ENCODE measurements at places on chromosomes 12 and 14. TPM values are rescaled to one million over a fixed set of nuclear protein-coding genes. Genes with fewer than 3 reads are reported as not detected.

CLEC1B gene
- not detected for total RNA-seq

IFNG-AS1 gene
- not detected for total RNA-seq

MYBPC1 gene
- not detected for total RNA-seq

DACT1 gene
- 9.8 TPM for total RNA-seq

SIRT4 gene
- total RNA-seq: not detected

REP15 gene
- not detected for total RNA-seq

DNA sequence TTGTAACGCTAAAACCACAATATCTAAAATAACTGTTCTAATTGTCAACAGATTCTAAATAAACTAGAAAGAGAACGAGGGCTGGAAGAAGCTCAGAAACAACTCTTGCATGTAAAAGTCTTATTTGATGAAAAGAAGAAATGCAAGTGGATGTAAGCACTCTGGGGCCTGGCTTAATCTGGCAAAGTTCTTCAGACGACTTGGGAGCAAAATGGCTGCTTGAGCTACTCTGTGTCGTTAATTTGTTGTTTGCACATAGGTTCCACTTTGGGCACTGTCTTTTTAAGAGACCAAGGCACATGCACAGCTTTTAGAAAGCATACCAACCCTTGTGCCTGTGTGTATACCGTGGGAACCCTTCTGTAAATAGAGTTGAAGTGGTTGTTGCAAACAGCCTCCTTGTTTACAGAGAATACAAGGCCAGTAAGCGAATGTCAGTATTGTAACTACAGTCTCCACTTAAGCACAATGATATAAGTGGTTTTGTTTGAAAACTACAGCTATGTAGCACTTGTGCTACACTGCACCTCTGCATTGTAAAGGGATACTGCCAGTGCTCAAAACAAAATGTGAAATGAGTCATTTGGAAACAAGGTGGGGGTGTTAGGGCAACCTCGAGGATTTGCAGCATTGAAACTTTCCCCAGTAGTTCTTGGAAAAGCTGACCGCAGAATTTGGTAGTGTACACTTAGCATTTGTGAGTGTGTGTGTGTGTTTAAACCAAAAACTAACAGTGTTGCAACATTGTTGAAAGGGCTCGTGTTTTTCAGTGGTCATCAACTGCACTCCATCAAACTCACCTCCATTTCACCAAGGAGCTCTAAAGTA lies 154.3 kb downstream of the CEP83 start:
- no peak for DNase-seq
- H3K4me1 ChIP-seq: peaks cover 6% of the 10 kb centered on the region
- H3K27me3 ChIP-seq: no peaks in the 10 kb centered on the region
- no peak overlapping the region for H3K4me3 ChIP-seq

DNA sequence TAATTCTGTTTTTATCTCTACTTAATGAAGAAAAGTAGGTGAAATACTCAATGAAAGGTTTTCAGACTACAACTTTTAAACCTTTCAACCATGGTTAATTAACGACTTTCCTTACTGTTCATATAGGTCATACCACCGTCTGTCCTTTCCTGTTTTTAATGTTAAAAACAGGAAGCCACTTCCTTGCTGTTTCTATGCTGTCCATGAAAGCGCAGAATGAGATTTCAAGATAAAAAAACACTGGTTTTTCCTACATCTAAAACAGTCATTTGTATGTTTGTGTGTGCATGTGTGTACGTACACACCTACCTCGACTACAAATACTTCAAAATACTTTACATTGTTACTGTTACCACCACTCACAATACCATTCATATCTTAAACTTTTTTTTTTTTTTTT lies 27.3 kb downstream of the SPTLC2 start:
- no peaks in the 10 kb centered on the region for H3K27me3 ChIP-seq
- no peak overlapping the region for H3K4me3 ChIP-seq
- no peak for DNase-seq
- no peak overlapping the region for H3K27ac ChIP-seq

DNA sequence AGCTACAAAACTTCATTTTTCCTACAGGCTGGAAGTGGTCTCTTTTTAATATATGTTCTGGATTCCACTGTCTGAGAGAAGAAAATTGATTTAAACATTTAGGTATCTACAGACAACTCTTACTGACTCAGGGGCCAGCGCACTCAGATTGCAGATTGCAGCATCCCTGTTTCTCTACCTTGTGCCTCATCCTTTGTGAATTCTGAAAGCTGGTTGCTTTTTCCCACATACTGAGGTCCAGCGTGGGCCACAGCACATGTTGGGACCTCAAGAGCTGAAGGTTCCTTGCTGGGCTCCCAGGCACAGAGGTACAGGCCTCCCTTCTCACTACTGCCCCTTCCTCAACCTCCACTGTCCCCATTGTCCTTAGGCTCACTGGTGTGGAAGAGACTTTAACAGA lies 101.7 kb upstream of the CCDC175 start:
- H3K36me3 ChIP-seq: no peaks in the 10 kb centered on the region
- H3K4me3 ChIP-seq: no peak overlapping the region
- H3K4me1 ChIP-seq: no peaks in the 10 kb centered on the region
- no peaks in the 10 kb centered on the region for H3K27me3 ChIP-seq
- no peak for DNase-seq

- H3K36me3 ChIP-seq: no peaks in the 10 kb centered on the region
- no peak overlapping the region for H3K4me3 ChIP-seq
- H3K27ac ChIP-seq: no peak overlapping the region
Measured at GRCh38 chr14:101713621-101714349, 47.7 kb upstream of the PPP2R5C start.

- H3K27ac ChIP-seq: no peak overlapping the region
- H3K27me3 ChIP-seq: no peaks in the 10 kb centered on the region
- DNase-seq: no peak
- H3K4me1 ChIP-seq: no peaks in the 10 kb centered on the region
- no peaks in the 10 kb centered on the region for H3K36me3 ChIP-seq
Measured at GRCh38 chr14:29587761-29588470, 339.7 kb downstream of the PRKD1 start.

DNA sequence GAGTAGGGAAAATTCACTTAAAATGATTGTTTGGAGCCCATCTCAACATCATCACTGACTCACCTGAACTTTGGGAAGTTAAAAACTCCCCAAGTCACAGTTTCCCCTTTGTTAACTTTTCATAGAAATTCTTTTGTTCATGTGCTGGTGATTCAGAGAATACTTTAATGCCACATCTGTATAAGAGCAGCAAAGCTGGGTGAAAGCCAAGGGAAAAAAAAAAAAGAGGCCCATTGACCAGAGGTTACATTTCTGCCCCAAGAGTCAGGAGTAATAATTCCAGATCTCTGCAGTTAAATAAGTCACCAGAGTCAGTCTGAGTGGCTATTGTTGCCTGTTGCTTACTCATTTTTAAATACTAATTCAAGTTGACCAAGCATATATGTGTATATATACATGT lies 136.4 kb upstream of the LGR5 start:
- H3K27me3 ChIP-seq: no peaks in the 10 kb centered on the region
- no peak for DNase-seq
- H3K27ac ChIP-seq: no peak overlapping the region
- H3K4me3 ChIP-seq: no peak overlapping the region
- no peaks in the 10 kb centered on the region for H3K36me3 ChIP-seq

GRCh38 chr14:96584199-96584906 lies 82.2 kb downstream of the PAPOLA start:
- no peak overlapping the region for H3K4me3 ChIP-seq
- peaks cover 15% of the 10 kb centered on the region for H3K4me1 ChIP-seq
- no peak overlapping the region for H3K27ac ChIP-seq
- no peaks in the 10 kb centered on the region for H3K27me3 ChIP-seq
- DNase-seq: peak; percentile 44
- no peaks in the 10 kb centered on the region for H3K36me3 ChIP-seq

DNA sequence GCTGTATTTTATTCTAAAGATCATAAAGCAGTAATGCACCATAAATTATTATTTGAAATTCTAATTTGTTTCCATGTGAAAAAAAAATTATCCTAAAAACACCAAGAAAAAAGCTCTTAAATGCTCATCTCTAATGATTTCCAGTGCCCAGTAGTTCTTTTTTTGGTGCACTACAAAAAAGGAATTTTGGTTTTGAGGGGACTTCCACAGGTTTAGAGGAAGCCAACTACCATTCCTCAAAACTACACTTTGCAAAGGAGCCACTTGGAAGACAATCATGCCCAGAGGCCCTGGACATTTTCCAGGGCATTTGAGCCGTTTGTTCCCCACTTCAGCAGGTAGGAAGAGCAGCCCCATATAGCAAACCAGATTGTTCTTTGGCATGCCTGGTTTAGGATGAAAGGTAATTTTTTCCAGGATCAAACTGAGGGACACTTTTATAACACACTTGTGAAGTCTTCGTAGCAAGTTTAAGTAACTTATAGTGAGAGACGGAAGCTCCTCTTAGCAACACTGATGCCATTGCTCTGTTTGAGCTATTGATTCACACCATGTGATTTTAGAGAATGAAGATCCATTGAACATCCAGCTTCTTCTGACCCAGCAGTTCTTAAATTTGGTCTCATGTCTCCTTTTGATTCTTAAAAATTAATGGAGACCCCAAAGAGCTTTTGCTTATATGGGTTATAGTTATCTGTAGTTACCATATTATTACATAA lies 187.9 kb downstream of the ETV6 start:
- H3K4me1 ChIP-seq: peaks cover 42% of the 10 kb centered on the region
- no peak for DNase-seq
- H3K27me3 ChIP-seq: no peaks in the 10 kb centered on the region
- no peaks in the 10 kb centered on the region for H3K36me3 ChIP-seq
- no peak overlapping the region for H3K27ac ChIP-seq
- no peak overlapping the region for H3K4me3 ChIP-seq

DNA sequence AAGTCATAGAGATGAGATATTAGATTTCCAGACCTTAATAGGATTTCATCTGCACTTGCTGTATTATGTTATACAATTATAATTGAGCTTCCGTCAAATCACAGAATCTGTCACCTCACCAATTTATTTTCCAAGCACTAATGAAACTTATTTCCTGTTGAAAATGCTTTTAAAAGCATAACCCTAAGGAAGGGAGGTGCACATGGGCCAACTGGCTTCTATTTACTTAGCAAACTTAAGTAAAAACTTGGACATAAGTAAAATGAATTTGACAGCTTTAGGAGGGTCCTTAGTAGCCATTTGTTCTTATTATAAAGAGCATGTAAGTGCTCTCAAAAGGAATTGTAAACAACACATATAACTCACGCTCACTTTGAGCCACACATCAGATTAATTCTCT lies 462.2 kb upstream of the TMPO start:
- no peaks in the 10 kb centered on the region for H3K36me3 ChIP-seq
- H3K27me3 ChIP-seq: no peaks in the 10 kb centered on the region
- no peak for DNase-seq
- no peak overlapping the region for H3K4me3 ChIP-seq

- no peaks in the 10 kb centered on the region for H3K27me3 ChIP-seq
- no peaks in the 10 kb centered on the region for H3K4me1 ChIP-seq
- DNase-seq: no peak
- no peak overlapping the region for H3K27ac ChIP-seq
Measured at GRCh38 chr12:7460375-7461259, 16.7 kb upstream of the CD163L1 start.

GRCh38 chr14:46499521-46499920 lies 152.1 kb downstream of the RPL10L start:
- no peak overlapping the region for H3K4me3 ChIP-seq
- no peak for DNase-seq
- no peaks in the 10 kb centered on the region for H3K27me3 ChIP-seq
- no peaks in the 10 kb centered on the region for H3K36me3 ChIP-seq
- no peak overlapping the region for H3K27ac ChIP-seq

DNA sequence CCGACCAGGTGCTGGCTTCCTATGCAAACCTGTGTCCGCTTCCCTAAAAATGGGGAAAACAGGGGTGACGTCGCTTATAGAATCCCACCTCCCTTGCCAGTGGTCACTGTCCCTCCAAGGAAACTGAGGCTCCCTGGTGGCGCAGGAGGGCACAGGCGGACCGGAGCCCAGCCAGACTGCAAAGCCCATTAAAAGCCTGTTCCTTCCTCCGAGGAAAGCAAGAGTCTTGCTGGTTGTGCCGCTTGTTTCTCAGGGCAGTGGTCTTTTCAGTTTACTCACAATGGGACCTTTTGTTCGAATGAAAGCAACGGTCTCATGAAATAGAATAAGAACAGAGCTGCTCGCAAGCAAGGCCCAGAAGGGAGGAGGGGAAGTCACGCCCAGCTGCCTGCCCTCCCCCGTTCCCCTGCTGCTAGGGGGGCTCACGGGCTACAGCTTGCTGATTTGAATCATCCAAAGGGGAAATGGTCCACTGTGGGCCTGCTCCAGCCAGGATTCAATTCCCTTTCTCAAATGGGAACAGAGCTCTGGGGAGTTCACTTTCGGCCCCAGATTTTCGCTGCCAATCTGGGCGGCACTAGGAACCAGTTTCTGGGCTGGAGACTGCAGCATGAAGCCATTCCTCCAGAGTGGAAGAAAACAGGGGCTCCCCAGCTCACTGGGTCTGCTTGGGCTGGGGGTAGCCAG lies 4.6 kb upstream of the SELPLG start:
- DNase-seq: peak; percentile 84
- no peak overlapping the region for H3K4me3 ChIP-seq
- H3K27me3 ChIP-seq: no peaks in the 10 kb centered on the region
- peaks cover 24% of the 10 kb centered on the region for H3K4me1 ChIP-seq
- H3K27ac ChIP-seq: peak overlapping the region; percentile 41

DNA sequence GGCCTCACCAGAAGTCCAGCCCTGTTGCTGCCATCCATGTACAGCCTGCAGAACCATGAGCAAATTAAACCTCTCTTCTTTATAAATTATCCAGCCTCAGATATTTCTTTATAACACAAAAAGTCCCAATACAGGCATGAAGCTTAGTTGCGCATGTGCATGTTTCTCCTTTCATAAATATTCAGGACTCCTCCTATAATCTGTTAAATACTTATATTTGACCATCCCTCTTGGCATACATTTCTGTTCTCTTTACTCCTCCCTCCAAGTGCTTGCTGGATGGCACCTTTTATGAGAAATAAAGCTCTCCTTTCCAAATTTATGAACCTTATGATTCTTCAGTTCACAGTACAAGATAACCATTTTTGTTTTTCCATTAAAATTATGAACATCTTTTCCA lies 20.5 kb downstream of the DAAM1 start:
- no peak overlapping the region for H3K27ac ChIP-seq
- no peak for DNase-seq
- H3K4me3 ChIP-seq: no peak overlapping the region
- H3K27me3 ChIP-seq: no peaks in the 10 kb centered on the region
